ENCODE measurements at places on chromosomes 16 and 17.

GRCh38 chr16:85906349-85906748 lies 7.4 kb downstream of the IRF8 start:
- no peak for DNase-seq

- no peak for DNase-seq
Observed at GRCh38 chr16:52993179-52993578, 59.5 kb downstream of the CHD9NB start.

DNA sequence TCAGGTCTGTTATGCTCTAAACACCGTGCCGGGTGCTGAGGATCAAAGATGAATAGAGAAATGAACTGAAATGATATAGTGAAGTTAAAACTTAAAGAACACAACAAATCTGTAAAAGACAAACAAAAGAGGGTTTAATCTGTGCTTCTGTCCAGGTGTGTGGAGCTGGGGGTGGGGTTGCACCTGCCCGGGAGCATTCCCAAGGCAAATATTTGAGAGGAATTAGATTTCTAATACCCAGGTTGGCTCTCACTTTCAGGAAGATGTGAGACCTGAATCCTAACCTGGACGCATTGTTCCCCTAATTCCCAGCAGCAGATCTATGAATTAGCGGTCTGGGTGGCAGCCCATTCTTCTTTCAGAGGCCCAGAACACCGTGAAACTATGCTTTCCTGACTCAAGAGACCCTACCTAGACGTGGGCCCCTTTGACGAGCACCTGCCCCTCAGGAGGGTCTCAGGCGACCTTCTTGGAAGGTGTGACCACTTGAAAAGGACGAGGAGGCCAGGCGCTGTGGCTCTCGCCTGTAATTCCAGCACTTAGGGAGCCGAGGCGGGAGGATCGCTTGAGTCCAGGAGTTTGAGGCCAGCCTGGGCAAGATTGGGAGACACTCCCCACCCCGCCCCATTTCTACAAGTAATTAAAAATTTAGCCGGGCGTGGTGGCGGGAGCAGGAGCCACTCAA lies 677 bp upstream of the RANGRF start:
- no peak for DNase-seq

GRCh38 chr16:19474617-19475016 lies 47.3 kb downstream of the GDE1 start:
- no peak for DNase-seq

Data from CD4-positive, CD25-positive, alpha-beta regulatory T cell (primary cell).